ENCODE measurements at places on chromosomes 1 and 21.

DNA sequence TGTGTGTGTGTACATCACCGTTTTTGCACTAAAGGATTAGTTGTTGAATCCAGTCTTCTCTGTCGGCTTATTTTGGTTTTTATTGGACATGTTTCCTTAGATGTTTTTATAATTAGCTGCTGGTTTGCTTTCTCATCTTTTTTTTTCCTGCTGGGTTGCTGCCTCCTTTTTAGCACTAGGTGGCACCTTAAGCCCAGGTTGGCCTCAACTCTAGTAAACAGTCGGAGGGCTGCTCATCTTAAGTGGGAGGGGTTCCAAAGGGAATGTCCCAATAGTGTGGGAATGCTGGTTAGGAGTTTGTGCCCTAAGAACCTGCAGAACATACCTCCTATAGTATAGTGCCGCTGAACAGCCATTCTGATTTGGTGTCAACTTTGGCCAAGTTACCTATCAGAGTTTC is 570.1 kb upstream of the CXADR start:
- no peak for DNase-seq

DNA sequence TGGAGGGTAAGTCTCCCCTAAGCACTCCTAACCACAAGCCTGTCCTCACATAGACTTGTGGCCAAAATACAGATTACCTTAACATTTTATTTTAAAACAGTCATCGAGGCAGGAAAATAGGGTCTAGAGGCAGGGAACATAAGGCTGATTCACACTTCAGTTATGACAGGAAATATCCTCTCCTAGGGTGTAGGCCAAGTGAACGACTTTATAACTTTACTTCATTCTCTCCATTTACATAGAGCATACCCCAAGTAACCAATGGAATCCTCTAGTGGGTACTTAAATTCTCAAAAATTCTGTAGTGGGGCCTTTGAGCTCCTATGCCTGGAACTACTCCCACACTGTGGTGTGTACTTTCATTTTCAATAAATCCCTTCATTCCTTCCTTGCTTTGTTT is 113.0 kb downstream of the WDR3 start:
- DNase-seq: no peak

DNA sequence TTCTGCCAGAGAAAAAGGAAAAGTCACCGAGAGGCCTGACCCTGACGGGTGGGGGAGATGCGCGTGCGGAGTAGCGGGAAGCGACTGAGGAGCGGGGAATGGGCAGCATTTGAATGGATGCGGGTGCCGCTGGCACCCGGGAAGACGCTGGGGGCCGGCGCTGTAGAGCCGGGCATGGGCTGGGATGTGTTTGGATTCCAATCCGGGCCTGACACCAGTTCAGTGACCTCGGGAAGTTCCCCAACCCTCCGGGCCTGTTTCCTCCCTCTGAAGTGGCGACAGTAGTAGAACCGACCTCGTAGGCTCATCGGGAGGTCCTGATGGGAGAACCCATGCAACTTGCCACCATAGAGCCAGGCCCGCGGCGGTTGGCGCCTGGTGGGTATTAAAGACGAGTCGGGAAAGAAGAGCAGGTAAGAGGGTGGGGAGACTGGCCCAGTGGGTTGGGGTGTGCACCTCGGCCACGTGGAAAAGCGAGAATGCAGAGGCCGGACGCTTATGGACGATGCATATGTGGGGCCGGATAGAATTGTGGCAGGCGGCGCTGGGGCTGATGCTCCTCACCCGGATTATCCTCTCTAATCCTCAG is 642 bp upstream of the SLC16A1 start:
- DNase-seq: no peak

- peak; percentile 91 for DNase-seq
Observed at GRCh38 chr1:183590244-183591191, at the start of gene NCF2. NCF2 (minus strand) TSS chr1:183590459; CDS start chr1:183590329, 130 bp downstream.

DNA sequence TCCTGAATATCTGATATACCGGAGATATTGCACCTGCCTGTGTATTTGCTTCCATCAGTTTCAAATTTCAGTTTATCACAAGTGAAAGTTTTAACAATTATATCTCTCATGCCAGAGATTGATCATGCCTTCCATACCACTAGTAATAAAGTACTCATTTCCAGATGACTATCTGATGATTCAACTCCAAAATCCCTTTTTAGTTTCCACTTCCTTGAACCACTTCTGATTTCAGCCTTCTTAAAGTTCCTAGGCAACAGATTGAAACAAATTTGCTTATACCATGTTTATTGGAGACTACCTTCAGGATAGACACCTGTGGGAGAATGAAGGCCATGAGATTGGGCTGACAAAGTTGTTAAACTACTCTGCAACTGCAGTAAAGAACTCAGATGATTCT is 21.5 kb upstream of the COL11A1 start:
- DNase-seq: no peak

DNA sequence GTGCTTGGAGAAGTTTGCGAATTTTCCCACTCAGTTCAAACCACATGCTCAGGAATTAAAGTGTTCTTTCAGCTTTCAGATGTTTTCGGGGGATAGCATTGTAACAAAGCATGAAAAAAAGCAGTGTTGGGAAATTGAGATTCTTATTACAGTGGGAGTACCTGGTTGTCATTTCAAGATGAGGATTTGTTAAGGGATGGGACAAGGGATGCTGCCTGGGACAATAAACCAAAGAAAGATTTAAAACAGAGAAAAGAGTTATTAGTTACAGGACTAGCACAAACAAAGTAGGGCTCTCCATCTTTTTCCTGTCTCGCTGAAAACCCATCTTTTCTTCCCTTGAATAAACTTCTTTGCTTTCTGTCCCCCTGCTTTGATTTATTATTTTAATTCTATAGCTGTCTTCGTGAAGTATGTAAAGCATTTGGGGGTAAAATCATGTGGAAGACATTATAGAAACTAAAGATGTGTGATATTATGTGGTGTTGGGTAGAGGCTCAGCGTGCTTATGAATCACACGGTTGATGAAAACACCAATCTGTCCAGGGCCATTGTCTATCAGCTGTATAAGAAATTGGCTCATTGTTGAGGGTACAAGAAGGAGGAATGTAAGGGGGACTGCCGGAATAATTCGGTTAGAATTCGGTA is 277.6 kb downstream of the KIF26B start:
- no peak for DNase-seq

DNA sequence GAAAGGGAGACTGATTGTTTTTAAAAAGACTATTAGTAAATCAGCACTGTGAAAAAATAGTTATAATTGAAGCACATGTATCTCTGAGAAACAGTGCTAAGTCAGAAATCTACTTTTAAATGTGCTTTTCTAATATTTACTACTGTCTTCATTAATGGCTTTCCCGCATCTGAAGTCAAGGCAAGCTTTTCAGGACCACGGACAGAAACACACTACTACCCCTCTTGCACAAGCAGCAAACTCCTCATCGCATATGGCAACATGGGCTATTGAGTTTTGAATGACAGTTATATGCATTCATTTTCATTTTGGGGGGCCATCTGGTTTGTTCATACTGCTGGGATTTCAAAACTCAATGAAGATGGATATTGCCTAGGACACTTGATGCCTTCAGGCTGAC is 433.4 kb upstream of the CAMK1G start:
- no peak for DNase-seq

DNA sequence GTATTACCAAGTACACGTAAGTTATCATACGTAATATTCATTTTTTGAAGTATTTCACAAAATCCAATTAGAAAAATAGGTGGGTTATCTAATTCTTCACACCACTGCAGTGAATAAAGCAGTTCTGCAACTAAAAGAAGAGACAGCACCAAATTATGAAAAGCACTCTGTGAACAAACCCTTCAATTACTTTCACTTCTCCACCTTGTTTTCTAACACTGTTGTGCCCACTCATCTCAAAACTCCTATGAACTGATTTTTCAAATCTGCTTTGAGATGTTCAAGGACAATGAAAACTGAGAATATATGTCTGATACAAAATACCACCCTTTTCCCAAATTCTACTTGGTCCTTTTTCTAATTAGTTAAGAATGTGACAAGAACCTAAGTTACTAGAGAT is 39.4 kb downstream of the LTN1 start:
- DNase-seq: no peak

GRCh38 chr1:91732291-91733107 is 153.5 kb downstream of the TGFBR3 start:
- no peak for DNase-seq

- no peak for DNase-seq
Observed at GRCh38 chr1:77407738-77408375, 126.0 kb downstream of the AK5 start.

DNA sequence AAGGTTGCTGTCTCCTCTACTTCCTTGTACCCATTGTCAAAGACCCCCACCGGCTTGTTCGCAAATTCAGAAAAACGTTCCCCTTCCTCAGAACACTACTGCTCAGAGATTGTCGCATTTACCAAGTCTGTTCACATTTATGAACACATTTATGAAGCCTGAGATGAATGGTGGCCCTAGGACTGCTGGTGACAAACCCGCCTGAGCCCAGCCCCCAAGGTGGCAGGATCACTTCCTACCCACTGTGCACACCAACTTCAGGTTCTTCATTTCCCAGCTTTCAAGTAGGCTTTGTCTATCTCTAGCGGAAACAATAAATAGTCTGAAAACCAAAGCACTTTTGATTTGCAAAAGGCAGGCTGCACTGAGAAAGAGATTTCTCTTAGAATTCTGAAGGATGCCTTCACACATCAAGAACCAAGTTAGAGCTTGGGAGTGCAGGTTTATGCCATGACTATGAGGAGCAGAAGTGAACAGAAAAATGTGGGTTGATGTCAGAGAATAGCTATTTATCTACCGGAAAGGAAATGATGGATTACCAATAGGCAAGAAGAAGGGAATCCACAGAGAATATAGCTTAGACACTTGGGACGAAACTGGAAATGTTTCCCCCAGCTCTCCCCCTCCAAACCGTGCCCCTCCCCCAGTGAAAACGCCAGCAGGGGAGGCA is 200.5 kb downstream of the TOMM20 start:
- DNase-seq: no peak

DNA sequence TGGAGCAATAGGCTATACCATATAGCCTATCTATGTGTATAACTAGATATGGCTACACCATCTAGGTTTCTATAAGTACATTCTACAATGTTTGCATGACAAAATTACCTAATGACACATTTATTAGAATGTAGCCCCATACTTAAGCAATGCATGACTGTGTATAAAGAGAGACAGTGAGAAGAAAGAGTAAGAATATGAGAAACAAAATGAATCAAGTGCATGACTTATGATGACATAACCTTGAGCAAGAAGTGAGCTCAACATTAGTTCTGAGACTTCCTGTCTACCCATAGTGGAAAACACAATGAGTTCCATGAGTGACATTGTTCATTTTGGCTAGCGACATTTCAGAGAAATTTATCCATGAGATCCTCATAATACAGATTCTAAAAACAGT is 10.1 kb downstream of the SLC44A5 start:
- DNase-seq: no peak

GRCh38 chr1:91526496-91526895 is 25.8 kb downstream of the CDC7 start:
- DNase-seq: no peak

GRCh38 chr1:177208920-177209319 is 38.2 kb downstream of the BRINP2 start:
- DNase-seq: no peak

GRCh38 chr1:86067626-86068025 is 88.9 kb downstream of the COL24A1 start:
- no peak for DNase-seq

GRCh38 chr1:32611859-32612188 is 38.5 kb downstream of the ZBTB8OS start:
- DNase-seq: no peak

DNA sequence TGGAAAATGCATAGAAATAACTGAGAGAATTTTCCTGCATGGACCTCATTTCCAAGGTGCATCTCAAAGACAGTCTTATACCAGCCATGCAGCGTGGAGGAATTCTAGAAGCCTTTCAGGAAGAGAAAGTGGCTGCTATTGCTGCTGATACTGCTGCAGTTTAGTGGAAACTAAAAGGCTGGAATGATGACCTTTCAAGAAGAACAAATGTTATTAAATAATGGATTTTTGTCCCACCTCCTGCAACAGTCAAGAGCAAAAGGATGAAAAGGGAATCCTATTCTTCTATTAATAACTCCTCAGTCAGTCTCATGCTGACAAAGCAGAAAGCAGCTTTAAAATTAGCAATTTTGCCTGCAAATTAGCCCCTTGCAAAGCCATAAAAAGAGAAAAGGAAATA is 68.2 kb upstream of the C1orf87 start:
- no peak for DNase-seq

DNA sequence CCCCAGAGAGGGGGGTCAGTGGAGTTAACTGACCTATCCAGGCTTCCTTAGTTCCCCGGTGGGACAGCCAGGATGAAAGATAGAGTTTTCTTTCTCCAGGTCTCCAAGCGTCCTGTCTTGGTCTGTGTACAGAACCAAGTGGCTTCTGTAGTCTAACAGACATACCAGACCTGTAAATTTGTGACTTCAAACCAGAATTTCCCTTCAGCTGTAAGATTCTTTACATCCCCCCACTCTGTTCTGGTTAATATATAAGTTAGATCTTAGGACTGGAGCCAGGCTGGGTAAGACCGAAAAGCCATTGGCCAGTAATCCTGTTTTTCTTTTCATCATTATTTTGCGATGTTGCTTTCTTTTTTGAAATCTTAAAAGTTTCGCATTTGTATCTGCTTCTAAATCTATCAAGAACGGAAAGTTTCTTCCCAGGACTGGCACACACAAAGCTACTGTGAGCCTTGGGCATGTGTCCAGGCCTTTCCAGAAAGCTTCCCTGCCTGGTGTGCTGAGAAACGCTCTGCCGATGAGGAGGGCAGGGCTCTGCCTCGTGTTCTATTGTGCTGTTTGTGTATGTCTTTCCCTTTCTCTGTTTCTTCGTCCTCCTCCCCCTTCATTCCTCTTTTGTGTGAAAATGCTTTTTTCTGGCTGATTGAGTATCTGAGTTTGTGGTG is 72.3 kb downstream of the RGL1 start:
- no peak for DNase-seq

DNA sequence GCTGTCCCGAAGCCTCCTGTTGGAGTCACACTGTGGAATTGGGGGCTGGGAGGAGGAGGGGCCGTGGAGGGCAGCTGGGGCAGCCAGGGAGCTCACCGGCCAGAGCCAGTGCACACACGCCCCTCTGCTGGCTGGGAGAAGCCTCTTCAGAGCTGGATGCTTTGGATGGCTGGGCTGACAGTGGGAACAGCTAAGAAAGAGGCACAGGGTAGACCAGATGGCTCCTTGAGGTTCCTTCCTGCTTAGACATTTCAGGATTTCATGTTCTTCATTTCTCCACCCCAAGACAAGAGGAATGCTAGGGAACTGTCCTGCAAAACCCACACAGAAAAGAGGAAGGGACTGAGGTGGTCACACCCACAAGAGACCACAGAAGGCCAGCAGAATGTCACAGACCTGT is 254.8 kb upstream of the VAMP3 start:
- no peak for DNase-seq

DNA sequence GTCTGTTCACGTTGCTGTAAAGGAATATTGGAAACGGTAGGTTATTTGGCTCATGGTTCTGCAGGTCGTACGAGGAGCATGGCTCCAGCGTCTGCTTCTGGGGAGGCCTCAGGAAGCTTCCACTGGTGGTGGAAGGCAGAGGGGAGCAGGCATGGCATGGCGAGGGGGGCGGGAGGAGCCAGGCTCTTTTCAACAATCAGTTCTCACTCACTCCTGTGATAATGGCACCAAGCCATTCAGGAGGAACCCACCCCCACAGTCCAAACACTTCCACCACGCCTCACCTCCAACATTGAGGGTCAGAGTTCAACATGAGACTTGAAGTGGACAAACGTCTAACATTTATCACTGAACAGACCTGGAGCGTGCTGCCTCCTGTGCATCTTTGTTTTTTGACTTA is 141.2 kb downstream of the PGBD5 start:
- no peak for DNase-seq
